Cardiac muscle cell (in vitro differentiated cells and primary cell): ENCODE measurements at places on chromosomes 3 and 15. TPM values are rescaled to one million over a fixed set of nuclear protein-coding genes. Genes with fewer than 3 reads are reported as not detected.
A peak's percentile ranks its signal among the peaks of the same experiment; 100 is the strongest.

Gene SPATA12
- total RNA-seq: not detected in 2 replicates

Gene AMT
- total RNA-seq: 37.3 and 67.2 TPM in 2 replicates

Gene PLD1
- total RNA-seq: 15.7 and 35.1 TPM in 2 replicates

Gene ASB14
- not detected in 2 replicates for total RNA-seq

Gene PLS1
- total RNA-seq: 2.7 and 5.0 TPM in 2 replicates

Gene MME
- total RNA-seq: 2.4 and 5.5 TPM in 2 replicates

Gene EDEM1
- 50.6 and 51.6 TPM in 2 replicates for total RNA-seq

Gene FAM174B
- 9.3 and 16.3 TPM in 2 replicates for total RNA-seq

Gene LMLN
- total RNA-seq: 3.9 and 7.7 TPM in 2 replicates

Gene MOBP
- not detected in 2 replicates for total RNA-seq

Gene CMTM8
- 7.7 and 12.5 TPM in 2 replicates for total RNA-seq

Gene SKOR1
- 0.85 and 1.1 TPM in 2 replicates for total RNA-seq

Gene SRGAP3
- 4.9 and 15.7 TPM in 2 replicates for total RNA-seq

Gene TRPM7
- 22.8 and 47.8 TPM in 2 replicates for total RNA-seq

Gene SH2D7
- total RNA-seq: not detected in 2 replicates

DNA sequence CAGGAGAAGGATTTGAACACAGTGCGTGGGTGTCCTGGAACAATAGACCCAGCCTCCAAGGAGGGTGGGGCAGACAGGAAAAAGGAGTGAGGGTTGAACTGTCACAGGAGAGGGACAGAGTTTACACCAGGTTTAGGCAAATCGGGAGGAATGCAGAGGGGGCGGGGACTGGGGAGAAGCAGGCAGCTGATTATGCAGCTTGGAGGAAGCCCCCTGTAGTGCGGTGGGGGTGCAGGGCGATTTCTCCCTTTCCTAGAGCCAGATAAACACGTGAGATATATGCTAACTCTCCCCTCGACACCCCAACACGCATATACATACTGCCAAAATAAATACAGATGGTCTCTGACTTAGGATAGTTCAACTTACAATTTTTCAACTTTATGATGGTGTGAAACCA, 108.6 kb upstream of the PRR20G start:
- no peak for DNase-seq

DNA sequence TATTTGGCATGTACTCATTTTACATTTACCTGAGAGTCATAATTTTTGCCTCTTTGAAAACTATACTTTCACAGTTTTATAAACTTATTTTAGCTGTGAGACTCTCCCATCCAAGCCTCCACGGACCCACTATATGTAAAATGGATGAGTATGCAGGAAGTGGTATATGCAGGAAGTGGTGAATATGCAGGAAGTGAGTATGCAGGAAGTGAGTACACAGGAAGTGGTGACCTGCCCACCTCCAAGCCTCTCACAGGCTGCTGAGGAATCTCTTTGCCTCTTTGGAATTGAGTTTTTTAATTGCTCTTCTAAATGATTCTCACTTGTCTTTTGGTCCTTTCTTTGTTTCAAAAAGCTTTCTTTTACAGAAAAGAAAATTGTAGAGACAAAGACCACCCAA, 85.2 kb downstream of the KBTBD8 start:
- DNase-seq: peak; percentile 11

- peak; percentile 96 for DNase-seq
Observed at GRCh38 chr3:184176377-184177330, 2.0 kb downstream of the AP2M1 start.

GRCh38 chr3:124119056-124119716, 127.3 kb upstream of the ROPN1 start:
- no peak for DNase-seq

GRCh38 chr3:116161575-116162525, 283.4 kb downstream of the LSAMP start:
- DNase-seq: no peak

GRCh38 chr15:81092559-81092902, 41.5 kb upstream of the CFAP161 start:
- DNase-seq: no peak

GRCh38 chr3:102018551-102018950, 169.2 kb downstream of the NFKBIZ start:
- DNase-seq: no peak

- DNase-seq: no peak
Observed at GRCh38 chr3:99365396-99365795, 273.0 kb upstream of the COL8A1 start.

DNA sequence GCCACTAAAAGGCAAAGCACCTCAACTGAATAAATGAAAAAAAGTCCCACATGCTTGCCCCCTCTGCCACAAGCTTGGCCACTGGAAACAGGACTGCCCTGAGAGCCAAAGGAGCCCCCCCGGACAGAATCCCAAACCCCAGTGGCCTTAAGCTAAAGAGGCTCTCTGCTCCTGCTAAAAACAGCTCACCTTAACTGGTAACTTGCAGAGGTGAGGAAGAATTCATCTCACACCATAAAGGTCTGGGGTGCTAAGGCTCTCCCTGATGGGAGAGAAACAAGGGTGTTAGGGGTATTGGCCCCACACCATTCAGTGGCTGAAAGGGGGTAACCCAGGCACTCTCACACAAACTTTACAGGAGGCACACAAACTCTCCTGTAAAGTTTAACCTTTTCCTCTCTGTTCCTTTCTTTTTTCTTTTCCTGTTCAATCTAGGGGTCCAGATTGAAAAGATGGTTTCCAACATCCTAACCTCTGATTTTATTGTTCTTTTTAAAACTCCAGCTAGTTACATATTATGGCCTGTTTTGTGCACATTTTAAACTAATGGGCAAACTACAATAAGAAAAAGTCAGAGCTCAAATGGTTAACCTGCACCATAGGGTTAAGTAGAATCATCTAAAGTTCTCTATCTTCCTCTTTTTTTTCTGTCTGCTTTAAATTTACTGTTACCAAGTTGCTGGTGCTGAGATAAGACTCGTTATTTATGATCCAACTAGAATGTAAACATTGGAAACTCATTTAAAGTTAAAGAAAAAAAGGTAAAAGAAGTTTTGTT, 19.9 kb downstream of the TRANK1 start:
- no peak for DNase-seq

GRCh38 chr3:129549006-129549800, 6.2 kb downstream of the H1-8 start:
- no peak for DNase-seq

GRCh38 chr15:93897377-93897776, 334.0 kb upstream of the MCTP2 start:
- DNase-seq: no peak

DNA sequence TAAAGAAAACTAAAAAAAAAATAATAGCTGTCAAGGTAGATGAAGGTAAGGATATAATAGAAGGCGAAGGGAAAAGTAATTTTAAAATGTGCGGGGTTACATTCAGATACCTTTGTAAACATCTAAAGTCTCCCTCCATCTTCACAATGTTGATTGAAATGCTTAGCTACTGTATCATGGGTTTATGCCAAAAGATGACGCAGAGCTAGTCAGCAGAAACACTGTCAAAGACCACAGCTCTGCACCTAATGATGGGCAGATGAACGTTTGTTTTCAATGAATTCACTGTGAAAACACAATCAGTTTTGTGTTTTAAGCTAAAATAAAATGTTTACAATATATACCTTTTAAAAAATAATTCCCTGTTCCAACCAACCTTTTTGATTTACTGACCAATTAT, 61.2 kb downstream of the RFTN1 start:
- no peak for DNase-seq

DNA sequence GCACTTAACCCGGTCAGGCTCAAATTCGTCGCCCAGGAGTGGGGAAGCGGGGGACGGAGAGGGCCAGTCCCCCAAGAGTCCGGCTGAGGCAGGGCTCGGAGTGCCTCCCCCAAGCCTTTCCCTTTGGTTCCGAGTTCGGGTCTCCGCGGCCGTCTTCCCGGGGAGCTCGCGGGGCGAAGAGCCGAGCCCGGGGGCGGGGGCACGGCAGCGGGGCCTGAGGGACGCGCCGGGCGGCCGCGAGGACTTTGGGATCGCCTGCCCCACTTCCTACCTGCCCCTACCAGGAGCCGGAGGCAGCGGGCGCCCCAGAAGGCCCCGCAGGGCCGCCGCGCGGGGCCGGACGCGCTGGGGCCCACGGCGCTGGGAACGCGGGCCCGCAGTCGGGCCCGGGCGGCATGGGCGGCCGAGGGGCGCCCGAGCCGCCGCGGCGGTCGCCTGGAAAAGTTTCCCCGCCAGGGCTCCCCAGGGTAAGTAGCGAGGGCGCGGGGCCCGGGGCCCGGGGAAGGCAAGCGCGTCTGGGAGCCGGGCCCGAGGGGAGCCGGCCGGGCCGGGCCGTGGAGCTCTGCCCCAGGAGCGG, 2.8 kb downstream of the FURIN start:
- DNase-seq: peak; percentile 61

- DNase-seq: no peak
Observed at GRCh38 chr15:68634122-68634482, 55.3 kb downstream of the CORO2B start.

DNA sequence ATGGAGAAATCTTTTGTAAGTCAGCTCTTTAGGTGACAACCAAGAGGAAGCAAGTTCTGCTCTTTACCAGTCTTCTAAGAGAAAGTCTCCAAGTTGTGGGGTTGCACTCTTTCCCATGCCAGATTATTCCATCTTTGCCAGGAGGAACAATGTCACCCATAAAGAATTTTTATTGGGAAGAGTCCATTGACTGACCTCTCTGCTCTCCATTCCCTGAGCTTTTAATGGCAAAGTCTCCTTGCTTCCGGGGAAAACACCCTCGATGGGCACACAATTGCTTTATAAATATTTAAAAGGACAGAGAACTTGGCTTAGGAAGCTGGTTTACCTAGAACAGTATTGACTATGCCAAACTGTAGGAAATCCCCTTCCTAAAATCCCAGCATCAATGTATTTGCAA, 19.9 kb upstream of the UBE2E1 start:
- DNase-seq: no peak
